Chondrocyte (in vitro differentiated cells): ENCODE measurements at places on chromosomes 3 and 15. TPM values are rescaled to one million over a fixed set of nuclear protein-coding genes. Genes with fewer than 3 reads are reported as not detected.
A peak's percentile ranks its signal among the peaks of the same experiment; 100 is the strongest.

- DNase-seq, result no peak
Observed at GRCh38 chr15:76172782-76173181, 113.0 kb downstream of the TMEM266 start.

DNA sequence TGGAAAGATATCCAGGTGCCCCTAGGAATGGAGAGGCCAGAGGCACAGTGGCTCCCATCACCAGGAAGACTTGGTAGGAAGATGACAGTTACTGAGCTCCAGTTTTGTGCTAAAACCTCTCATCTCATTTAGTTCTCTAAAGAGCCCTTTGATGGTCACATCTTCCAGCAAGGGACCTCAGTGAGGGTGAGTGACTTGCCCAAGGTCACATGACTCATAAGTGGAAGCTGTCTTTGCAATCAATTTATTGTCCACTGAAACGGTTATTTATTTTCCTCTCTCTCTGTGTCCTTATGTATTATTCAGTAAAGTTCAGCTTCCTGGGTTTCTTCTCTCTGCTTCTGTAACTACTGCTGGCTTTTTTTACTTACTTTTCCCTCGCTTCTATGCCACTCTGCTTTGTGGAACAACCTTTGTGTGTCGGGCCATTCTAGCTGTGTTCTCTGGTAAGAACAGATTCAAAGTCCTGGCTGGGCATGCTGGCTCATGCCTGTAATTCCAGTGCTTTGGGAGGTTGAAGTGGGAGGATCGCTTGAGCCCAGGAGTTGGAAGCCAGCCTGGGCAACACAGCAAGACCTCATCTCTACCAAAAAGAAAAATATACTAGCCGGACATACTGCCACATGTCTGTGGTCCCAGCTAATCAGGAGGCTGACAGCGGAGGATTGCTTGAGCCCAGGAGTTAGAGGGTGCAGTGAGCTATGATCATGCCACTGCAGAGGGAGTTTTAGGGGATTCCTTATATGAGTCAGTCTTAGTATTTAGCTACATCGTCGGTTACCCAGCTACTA is 55.9 kb downstream of the PDIA5 start:
- no peak for DNase-seq

DNA sequence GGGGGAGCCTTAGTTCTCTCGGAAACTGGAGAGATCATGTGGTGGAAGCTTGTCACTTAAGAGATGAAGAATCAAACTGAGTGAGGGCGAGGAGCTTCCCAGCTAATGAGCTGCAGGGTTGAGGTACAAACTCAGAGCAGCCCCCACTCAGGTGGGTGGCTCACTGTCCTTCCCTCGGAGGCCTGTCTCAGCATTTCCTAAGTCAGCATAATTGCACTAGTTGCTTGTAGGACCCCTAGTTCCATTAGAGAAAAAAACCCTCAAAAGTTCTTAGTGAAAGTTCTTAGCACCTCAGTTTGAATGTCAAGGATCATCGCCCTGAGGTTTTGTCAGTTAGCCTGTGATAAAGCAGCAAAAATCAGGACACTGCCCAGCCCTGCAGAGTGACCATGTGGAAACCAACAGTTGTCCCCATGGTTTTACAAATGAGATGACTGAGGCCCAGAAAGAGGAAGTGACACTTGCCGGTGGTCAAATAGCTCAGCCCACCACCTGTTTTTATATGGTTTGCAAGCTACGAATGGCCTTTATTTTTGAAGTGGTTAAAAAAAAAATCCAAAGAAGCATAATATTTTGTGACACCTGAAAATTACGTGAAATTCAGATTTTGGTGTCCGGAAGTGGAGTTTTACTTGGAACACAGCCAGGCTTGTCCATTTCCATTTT is 11.9 kb downstream of the SMAD6 start:
- DNase-seq, result no peak

DNA sequence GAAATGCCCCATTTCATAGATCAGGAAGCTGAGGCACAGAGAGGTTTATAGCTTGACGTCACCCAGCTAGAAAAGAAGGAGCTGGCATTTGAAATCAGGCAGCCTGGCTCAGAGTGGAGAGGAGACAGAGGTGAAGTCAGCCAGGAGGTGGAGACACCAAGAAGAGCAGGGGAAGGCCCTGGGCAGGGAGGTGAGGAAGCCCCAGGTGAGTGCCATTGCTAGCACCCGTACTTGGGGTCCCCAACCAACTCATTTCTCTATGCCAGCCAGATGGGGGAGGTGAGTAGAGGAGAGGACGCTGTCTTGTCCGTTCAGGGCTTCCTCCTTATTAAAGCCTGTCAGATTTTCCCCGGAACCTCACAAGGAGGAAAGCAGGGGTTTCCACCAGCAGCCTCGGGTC is 149.6 kb upstream of the TLE3 start:
- DNase-seq, result peak; percentile 15

DNA sequence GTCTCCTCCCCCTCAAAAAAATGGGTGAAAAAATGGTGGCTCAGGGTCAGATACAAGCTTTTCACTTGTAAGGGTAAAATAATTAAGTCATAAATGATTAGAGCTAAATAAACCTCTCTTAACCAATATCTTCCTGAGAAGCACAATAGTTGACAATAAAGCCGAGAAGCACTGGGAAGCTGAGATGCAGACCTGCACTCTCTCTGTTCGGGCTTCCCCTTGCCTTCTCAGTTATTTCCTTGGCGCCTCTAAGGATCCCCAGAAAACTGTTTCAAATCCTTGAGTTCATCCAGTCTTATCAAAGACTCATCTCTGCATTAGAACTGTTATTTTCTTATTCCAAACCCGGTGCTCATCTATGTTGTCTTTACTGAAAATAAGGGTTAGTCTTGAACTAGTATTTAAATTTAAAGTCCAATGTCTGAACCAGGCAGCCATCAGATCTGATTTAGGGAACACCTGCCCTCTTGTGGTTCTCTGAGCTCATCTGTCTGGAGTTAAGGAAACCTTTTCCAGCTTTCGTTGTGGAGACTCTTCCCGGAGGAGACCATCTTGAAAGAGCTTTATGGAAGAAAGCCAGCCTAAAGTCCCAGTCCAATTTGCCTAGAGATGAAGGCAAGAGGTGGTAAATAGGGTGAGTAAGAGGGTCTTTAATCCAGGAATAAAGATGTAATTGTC is 256.4 kb upstream of the MCTP2 start:
- DNase-seq, result no peak

GRCh38 chr15:69997813-69998212 is 99.9 kb downstream of the TLE3 start:
- no peak for DNase-seq

The P2RY13 gene
- not detected in 3 replicates for total RNA-seq

The GRM2 gene
- total RNA-seq, result 0.10 TPM in 2 of 3 replicates, not detected in the other

The DPPA4 gene
- total RNA-seq, result 0.22 to 0.37 TPM (median 0.33 TPM) in 3 replicates

The LRRC31 gene
- total RNA-seq, result not detected in 3 replicates

The SFMBT1 gene
- 8.4 to 9.0 TPM (median 8.4 TPM) in 3 replicates for total RNA-seq

The LRRC15 gene
- total RNA-seq, result 0.18 to 1.7 TPM (median 0.22 TPM) in 3 replicates
